ENCODE measurements at places on chromosomes 12 and 14.

- DNase-seq: no peak
Observed at GRCh38 chr14:102590667-102591099, 1.8 kb upstream of the RCOR1 start.

DNA sequence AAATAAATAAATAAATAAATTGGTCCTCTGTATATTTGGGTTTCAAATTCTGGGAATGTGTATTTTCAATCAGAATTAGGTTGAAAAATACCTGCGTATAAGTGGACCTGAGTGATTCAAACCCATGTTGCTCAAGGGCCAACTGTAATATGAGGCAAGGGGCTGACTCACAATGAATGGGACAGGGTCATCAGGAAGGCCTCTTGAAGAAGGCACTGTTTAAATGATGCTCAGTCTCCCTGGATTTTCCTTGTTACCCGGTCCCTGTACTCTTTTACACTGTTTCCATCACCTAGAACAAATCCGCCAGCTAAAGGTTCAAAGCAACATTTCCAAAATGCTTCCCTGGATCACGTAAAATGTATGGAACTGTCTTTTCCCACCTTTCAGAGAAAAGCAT lies 3.8 kb downstream of the PSMB5 start:
- DNase-seq: no peak

DNA sequence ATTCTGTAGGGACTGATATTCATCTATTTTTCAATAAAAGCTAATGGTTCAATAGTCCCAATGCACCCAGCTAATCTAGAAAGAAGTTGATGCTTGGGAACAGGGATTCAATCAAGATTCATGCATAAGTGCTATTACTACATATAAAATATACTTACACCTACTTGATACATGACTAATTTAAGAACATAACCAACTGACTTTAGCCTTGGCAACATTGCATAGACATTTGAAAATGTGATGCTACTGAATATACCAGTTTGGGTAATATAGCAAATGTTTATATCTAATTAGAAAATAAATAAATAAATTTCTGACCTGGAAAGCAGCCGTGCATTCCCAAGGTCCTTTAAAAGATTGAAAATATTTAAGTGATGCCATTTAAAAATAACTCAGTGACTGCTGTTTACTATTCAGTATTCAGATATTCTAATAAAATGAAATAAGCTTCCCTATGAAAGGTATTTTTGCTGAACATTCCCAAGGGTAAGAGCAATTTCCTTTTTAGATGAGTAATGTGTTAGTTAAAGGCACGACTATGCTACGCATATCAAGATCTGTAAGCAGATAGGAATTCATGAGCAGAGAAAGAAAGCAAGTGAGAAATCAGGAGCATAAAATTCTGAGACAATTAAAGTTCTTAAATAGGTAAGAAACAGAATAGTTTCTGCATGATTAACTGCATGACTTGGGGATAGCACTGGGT lies 160.6 kb upstream of the SYT1 start:
- no peak for DNase-seq

DNA sequence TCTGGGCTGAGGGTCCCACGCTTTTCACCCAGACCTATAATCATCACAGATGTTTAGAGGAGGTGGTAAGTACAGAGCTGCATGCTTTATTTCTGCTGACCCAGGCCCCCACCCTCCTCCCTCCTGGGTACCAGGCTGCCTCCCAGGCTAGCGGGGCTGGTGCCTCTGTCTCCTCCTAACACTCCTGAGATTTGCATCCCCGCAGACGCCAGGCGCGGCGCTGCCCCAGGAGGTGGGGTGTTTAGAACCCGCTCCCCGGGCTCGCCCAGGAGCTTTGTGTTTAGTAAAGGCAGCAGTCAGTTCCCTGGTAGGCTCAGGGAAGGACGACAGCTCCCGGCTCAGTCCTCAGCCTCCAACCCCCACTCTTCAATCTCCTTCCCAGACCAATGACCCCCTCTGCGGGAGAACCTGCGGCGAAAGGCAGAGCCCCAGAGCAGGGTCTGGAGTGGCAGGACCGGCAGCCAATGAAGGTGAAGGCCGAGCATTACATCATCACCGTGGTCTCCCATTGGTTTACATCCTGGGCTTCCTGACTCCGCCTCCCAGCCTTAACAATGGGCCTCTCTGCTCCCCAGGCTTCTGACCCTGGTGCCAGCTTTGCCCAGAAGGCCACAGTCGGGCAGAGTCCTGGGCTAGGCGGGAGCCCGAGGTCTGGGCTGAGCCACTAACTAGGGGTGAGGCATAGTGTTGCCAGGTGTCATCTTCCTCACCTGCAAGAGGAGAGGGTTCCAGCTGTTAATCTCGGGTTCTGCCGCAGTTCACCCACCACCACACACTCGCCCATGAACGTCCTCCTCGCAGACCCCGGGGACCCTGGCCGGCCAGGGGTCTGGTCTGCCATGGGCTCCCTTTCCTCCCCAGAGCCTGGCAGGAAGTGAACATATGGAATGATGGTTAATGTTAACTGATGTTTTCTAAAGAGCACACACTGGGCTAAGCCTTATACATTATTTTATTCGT lies 57.5 kb downstream of the CALM1 start:
- no peak for DNase-seq

- peak; percentile 72 for DNase-seq
Observed at GRCh38 chr14:75577729-75578101, 705 bp upstream of the FLVCR2 start.

DNA sequence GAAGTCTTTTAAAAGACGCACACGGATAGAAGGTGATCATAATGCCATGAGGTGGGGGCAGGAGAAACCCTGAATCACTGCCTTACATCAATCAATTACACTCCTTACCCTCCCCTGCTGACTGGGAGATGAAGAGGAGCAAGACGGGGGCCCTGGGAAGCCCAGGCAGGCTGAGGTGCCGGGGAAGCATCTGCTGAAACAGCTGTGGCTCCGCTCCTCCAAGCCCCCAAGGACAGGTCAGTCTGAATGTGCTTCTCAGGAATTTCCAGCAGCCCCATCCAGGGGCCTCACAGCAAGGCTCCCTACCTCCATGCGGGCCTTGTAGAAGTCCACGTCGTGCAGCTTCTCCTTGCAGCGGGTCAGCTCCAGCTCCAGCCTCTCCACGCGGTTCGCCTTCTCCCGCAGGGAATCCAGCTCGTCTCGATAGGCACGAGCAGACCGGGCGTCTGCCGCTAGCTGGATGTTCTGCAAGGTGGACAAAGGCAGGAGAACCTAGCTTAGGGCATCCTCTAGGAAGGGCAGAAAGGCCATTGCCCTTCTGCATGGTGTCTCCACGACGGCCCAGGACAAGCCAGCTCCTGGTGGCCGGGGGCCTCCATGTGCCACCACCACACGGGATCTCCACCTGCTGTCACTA lies 79.8 kb downstream of the CCDC88C start:
- no peak for DNase-seq

GRCh38 chr12:40313928-40314327 lies 89.1 kb downstream of the LRRK2 start:
- no peak for DNase-seq

GRCh38 chr12:87529413-87529812 lies 499.8 kb downstream of the C12orf50 start:
- no peak for DNase-seq

- no peak for DNase-seq
Observed at GRCh38 chr12:57012600-57013465, 3.5 kb downstream of the TAC3 start.

- DNase-seq: no peak
Observed at GRCh38 chr12:66776974-66777373, 98.1 kb upstream of the GRIP1 start.

- no peak for DNase-seq
Observed at GRCh38 chr12:9329019-9329418, 120.8 kb upstream of the PZP start.

GRCh38 chr12:52390739-52391617 lies 5.5 kb upstream of the KRT84 start:
- no peak for DNase-seq

DNA sequence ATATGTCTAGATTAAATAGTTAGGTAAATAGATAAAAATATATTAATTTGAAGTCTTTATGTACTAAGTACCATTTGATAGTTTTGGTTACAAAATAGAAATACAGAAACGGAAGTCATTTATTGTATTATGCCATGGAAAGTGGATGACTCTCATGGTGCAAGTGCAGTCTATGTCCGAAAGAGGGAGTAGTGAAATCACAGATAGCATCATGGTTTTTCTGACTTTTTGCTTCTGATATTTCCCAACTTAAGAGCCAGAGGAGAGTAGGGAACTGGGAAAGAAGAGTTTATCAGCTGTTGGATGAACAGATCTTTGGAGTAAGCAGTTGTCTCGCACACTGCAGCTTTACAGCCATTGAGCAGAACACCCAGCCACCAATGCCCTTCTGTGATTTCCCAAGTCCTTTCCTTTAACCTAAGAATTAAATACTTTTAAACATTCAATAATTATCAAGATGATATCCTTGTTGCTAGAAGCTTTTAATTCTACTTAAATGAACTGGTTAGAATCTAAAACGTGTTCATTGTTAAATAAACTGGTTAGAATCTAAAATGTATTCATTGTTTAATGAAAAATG lies 18.4 kb upstream of the SRGAP1 start:
- no peak for DNase-seq

GRCh38 chr14:78414172-78414571 lies 244.0 kb downstream of the NRXN3 start:
- no peak for DNase-seq

GRCh38 chr14:106844608-106845285 lies 1318.4 kb downstream of the TMEM121 start:
- DNase-seq: peak; percentile 65

DNA sequence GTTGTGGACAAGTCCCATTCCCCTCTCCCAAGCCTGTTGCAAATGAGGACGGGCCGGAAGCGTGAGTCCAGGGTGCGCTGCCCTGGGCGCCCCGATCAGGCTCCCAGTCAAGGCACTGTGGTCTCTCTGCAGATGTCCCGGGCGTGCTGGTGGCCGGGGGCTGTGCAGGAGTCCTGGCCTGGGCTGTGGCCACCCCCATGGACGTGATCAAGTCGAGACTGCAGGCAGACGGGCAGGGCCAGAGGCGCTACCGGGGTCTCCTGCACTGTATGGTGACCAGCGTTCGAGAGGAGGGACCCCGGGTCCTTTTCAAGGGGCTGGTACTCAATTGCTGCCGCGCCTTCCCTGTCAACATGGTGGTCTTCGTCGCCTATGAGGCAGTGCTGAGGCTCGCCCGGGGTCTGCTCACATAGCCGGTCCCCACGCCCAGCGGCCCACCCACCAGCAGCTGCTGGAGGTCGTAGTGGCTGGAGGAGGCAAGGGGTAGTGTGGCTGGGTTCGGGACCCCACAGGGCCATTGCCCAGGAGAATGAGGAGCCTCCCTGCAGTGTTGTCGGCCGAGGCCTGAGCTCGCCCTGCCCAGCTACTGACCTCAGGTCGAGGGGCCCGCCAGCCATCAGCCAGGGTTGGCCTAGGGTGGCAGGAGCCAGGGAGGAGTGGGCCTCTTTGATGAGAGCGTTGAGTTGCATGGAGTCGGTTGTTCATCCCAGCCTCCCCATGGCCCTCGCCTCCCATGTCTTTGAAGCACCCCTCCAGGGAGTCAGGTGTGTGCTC lies 6.3 kb downstream of the SLC25A47 start:
- DNase-seq: no peak

GRCh38 chr12:59119676-59120075 lies 199.4 kb upstream of the LRIG3 start:
- no peak for DNase-seq

DNA sequence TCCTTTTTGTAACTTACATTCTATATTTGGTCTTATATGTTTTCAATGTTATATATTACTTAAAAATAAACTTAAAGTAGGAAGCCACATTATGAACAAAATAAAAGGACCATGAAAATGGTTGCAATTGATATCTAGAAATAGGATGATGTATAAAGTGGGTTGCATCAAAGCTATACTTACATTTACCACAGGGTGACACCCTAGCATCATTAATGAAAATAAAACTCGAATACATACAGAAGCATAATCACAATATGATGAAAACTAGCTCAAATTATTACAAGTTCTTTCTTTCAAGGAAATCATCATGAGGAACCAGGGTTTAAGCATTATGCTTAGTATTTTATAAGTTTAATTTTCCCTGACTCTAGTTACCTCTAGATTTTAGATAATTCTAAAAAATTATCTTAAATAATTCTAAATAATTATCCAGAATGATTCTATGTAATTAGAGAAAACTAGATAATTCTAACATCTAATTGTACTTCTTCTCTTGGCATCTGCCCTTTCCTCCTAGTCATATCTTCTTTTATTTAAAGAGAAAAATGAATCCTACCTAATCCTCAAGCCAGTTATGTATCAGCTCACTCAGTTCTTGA lies 31.2 kb downstream of the TAS2R7 start:
- peak; percentile 57 for DNase-seq

Measured in CD4-positive, alpha-beta memory T cell (primary cell).